ENCODE measurements at places on chromosomes 2 and 18.

GRCh38 chr2:38013158-38013752 is 62.7 kb downstream of the CYP1B1 start:
- no peak for DNase-seq

DNA sequence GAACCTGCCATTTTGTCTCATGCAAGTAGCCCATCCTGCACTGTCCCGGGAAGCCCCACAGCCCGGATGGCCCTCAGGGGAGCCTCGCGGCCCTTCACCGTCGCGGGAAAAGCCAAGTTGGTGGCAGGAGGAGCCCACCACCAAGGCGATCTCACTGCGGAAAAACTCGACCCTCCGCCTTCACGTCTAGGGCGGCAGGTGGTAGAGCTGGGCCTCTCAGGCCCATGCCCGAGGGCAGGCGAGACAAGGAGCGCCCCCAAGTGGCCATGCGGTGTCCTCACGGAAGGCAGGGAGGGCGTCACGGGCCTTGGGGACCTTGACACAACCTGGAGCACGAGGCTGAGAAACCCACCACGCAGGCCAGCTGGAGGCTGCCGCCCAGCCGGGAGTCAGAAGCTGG is 34.8 kb upstream of the SKA1 start:
- DNase-seq: no peak

DNA sequence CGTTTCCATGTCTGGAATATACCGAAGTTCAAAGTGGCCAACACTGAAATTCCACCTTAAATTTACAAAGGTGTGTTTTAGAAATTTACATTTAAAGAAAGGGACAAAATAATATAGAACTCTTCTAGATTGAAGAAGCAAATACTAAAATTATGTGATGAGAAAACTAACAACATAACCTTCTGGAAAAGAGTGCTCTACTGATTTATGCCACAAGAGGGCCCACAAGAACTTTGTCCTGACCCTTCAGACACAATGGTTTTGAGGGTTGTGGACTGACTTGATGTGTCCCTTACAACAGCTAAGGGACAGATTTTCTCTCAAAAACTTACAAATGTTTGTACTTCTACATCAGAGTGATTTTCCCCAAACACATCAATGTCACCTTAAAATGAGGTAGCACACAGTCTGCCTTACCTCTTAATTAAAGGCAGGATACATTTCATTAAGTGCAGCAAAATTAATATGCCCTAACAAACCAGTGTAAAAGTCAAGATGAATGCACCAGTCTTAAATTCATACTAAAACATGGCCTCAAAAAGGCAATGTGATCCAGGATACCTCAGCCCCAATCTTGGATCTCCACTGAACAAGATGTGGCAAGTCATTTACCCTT is 36.2 kb downstream of the EIF2AK3 start:
- no peak for DNase-seq

GRCh38 chr2:39535636-39536185 is 98.6 kb upstream of the MAP4K3 start:
- no peak for DNase-seq

DNA sequence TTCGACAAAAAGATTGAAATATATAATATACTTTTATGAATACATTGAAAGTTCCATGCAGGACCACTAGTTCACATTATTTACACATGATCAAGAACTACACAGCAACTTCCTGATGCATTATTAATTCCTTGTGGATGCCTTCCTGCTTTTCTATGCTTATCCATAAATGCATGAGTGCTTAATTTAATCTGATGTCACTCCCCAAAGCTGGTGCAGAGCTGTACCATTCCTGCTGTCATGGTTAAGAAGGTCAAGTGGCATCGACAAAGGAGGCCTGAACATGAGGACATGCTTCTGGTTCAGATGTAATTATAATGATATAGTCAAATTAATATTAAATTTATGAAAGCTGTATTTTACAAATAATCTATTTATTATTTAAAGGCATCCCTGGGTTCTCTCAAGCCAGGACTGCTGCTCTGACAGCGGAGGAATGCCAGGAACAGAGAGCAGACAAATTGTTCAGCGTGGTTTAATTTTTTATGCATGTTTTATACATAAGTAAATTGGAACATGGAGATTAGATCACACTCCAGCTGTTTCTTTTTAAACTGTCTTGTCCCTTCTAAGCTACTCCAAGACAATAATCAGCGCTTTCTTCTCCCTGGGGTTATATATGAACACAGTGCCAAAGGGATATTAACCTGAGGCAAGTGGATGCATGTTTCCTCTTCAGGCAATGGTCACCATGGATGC is 307.3 kb upstream of the CNTNAP5 start:
- DNase-seq: no peak

DNA sequence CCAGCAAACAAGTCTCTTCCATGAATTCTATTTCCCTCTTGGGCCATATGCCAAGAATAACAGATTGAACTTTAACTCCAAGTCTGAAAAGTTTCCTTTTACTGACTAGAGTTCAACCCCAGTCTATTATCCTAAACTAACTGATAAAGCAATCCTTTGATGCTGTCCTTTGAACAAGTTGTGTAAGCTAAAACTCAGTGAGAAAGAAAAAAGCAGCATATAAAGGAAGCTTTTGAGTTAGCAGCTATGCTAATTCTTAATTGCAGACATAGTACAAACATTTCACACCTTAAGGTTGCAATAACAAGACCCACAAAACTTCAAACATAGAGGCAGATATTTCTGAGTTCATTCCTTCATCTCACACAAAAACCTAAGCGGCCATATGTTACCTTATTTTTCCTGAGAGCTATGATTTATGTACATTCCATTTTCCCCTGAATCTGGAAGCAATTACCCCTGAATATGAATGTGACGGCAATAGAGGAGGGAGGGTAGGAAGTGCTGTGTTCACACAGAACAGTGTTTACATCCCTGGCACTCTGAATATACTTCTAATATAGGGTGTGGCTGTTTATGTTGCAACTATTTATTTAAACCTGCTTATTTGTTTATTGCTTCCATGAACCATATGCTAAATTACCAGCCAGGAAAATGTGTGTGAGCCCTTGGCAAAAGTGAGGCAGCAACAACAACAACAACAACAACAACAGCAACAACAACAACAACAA is 180.6 kb downstream of the IRS1 start:
- no peak for DNase-seq

DNA sequence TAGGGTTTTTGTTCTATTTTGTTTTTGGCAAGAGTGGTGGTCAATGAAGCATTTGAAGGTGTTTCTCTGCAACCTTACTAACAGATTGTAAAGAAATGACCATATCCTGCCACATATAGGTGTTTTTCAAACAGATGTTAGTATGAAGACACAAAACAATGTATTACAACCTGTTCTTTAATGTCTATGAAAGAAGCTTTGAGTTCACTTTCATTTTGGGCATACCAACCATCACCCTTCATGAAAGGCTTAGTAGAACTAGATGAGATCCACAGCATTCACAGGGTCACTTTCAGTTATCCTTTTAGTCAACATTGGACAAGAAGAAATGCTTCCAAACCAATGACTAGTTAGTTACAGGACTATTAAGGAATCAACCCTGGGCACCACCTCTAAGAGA is 95.1 kb downstream of the EHBP1 start:
- no peak for DNase-seq

DNA sequence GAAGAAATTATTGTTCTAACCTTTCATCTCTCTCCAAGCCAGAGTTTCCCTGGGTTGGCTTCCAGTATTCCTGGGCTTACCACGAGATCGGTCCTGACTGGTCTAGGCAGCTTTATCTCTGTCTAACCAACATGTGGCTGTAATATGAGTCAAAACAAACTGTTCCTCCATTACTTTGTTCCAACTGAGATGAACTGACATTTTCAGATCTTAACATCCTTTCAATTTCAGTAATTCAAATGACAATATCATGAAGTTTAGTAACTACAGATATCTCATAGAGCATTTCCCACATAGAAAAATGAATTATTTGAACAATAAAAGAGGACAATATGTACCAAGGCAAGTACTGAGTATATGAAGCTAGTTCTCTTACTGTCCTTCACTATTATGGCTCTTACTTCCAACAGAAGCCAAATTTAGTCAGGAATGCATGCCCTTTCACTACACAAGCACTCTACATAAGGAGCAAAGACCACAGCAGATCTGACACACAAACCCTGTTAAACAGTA is 15.5 kb downstream of the SLC25A12 start:
- DNase-seq: no peak

DNA sequence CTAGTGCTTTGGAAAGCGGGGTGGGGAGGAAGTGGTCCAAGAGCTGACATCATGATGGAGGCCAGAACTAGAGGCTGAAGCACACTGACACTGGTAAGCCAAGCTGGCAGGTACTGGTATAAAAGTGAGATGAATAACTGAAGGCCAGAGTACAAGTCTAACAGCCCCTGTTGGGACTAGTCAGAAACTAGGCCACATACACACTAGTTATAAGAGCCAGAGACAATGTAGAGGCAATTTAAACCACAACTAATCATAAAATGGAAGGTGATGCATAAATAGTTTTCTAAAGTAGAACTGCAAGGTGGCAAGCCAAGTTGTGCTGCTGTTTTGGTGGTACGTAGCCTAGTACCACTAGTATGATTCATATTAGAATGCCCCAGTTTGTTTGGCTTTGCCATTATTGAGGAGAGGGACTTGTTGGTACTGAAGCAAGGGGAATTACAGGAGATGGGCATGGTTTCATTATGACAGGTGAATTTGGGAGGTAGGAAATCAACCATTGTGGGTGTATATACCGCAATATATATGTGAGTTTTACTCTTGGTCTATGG is 57.6 kb downstream of the GDF7 start:
- no peak for DNase-seq

DNA sequence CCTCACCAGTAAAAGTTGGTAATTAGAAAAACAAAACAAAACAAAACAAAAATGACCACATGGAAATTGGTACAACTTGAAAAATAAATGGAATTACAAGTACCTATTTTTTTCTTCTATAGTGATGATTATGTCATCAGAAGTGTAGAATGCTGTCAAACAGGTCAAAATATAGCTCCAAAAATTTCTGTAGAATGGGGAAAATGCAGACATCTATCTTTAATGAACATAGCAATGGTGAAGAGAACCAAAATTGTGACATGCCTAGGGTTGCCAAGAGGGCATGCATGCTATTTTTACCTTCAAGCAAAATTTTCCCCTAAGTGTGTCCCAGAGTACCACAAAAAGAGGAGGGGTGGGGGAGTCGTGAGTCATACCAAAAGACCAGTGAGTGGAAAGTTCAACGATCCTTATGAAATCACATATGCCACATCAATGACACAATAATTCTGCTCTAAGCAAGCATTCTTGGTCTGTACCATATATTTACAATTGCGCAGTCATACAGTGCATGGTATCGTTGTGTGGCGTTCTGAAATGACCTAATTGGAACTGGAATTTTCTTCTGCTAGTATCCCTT is 1436.4 kb downstream of the SUCLG1 start:
- no peak for DNase-seq

GRCh38 chr2:148926291-148926961 is 51.4 kb downstream of the KIF5C start:
- no peak for DNase-seq

DNA sequence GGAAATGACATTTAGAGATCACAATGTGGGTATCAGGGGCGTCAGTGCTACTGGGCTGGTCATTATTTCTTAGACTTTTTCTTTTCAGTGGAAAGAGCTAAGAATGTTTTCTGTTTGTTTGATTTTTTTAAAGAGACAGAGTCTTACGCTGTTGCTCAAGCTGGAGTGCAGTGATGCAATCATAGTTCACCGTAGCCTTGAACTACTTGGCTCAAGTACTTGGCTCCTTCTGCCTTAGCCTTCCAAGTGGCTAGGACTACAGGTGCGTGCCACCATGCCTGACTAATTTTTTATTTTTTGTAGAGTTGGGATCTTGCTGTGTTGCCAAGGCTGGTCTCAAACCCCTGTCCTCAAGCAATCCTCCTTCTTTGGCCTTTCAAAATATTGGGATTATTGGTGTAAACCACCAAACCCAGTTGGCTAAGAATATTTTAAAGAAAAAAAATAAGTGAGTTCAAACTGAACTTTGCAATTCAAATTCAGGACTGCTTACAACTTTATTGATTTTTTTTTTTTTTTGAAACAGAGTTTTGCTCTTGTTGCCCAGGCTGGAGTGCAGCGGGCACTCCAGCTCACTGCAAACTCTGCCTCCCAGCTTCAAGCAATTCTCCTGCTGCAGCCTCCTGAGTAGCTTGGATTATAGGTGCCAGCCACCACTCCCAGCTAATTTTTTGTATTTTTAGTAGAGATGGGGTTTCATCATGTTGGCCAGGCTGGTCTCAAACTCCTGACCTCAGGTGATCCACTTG is 154.2 kb downstream of the MIB1 start:
- DNase-seq: no peak

DNA sequence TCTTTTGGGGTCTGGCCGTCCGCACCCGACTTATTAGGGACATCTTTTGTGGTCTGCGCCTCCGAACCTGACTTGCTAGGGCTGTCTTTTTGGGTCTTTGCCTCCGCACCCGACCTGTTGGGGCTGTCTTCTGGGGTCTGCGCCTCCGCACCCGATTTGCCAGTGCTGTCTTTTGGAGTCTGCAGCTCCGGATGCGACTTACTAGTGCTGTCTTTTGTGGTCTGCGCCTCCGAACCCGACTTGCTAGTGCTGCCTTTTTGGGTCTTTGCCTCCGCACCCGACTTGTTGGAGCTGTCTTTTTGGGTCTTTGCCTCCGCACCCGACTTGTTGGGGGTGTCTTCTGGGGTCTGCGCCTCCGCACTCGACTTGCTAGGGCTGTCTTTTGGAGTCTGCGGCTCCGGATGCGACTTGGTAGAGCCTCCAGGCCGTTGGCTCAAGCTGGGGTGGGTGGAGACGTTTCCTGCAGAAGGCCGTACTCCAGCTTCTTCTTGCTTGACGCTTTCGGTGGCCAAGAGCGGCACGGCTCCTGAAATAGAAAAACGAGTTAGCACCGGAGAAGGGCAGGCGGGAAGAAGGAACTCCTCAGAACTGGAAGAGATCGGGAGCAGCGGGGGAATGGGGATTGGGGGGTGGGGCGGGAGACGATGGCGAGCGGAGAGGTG is 498 bp downstream of the TGOLN2 start:
- DNase-seq: no peak

- no peak for DNase-seq
Observed at GRCh38 chr2:230657906-230658305, 54.7 kb upstream of the CAB39 start.

DNA sequence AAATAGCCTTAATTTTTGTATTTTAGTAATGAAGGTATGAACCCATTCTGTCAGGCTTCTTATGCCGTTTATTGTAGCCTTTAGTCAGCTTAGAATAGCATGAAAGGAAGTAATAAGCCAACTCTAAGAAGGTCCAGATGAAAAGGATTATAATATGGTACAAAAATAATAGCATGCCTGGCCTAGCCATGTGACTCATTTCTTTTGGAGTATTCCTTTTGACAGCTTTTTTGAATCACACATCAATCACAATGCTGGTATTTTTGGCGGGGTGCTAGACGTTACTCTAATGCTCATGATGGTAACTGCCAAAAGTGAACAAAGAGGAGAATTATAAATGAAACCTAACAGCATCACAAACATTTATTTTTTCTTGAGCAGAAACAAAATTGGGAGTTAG is 19.9 kb downstream of the FMNL2 start:
- no peak for DNase-seq

DNA sequence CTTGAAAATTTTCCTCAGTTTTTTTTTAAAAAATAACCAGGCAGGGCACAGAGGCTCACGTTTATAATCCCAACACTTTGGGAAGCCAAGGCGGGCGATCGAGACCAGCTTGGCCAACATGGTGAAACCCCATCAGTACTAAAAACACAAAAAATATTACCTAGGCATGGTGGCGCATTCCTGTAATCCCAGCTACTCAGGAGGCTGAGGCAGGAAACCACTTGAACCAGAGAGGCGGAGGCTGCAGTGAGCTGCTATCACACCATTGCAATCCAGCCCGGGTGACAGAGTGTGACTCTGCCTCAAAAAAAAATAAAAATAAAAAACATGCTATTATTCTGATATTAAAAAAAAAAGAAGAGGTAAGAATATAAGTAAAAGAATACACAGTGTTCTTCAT is 191.0 kb downstream of the ZEB2 start:
- DNase-seq: no peak
